ENCODE measurements at places on chromosomes 2 and 18.

DNA sequence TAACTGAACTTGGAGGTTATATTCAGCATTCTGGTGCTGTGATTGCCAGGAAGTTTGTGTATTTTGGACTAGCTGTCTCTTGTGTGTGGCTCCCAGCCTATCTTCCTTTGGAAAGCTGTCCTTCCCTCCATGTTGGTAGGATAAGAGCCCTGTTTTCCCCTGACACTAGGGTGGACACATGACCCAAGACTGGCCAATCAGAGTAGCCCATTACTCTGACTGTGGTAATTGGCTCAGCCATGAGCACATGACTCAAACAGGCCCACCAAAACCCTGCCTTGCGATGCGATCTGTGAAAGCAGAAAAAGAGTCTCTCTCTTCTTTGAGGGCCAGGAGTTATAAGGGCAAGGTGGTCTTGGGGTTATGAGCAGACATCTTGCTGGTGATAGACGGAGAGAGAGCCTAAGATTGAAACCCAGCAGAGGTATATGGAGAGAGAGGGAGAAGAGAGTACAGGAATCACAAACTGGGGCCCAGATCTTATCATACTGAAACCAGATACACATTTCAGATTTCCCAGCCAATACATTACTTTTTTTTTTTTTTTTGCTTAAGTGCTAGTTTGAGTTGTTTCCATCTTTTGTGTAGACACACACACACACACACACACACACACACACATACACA lies 45.3 kb upstream of the SERPINE2 start:
- DNase-seq: peak; percentile 44

GRCh38 chr2:152694161-152694661 lies 23.1 kb downstream of the PRPF40A start:
- DNase-seq: no peak

DNA sequence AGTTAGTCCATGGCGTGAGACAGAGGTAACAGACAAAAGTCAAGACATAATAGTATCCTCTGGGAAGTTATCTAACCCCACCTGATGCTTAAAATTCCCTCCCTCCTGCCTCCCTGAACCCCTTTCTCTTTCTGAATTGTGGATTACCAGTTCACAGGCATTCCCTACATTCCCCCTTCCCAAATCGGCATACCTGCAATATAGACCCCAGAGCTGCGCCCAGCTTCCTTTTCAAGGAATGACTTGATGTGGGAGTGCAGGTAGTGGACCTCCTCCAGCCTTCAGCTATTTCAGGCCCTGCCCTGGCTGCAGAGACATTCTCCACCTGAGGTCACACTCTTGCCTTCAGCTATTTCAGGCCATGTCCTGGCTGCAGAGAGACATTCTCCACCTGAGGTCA lies 111.1 kb upstream of the KLF7 start:
- no peak for DNase-seq

DNA sequence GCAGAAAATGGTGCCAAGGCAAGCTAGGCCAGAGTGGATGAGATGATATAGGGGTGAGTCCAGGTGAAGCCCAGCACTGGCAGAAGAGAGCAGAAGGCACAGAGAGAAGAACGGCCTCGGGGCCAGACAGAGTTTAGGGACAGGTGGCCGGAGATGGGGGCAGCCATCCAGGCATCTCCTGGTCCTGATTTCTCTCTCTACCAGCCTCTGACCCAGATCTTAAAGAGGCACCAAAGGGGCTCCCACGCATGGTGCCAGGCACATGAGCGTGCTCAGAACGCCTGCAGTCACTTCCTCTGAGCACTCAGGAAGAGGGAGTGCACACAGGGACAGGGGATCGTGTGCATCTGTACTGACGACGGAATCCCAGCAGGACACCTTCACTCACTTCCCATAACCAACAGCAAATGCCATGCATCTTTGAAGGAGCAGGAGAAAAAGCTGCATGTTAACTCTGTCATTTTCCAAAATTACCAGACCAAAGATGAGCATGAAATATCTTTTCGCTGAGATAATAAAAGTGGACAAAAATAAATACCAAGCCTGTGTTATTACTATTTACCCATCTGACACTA lies 427.8 kb upstream of the MYT1L start:
- no peak for DNase-seq

GRCh38 chr2:173855661-173856060 lies 109.5 kb downstream of the SP3 start:
- DNase-seq: no peak

DNA sequence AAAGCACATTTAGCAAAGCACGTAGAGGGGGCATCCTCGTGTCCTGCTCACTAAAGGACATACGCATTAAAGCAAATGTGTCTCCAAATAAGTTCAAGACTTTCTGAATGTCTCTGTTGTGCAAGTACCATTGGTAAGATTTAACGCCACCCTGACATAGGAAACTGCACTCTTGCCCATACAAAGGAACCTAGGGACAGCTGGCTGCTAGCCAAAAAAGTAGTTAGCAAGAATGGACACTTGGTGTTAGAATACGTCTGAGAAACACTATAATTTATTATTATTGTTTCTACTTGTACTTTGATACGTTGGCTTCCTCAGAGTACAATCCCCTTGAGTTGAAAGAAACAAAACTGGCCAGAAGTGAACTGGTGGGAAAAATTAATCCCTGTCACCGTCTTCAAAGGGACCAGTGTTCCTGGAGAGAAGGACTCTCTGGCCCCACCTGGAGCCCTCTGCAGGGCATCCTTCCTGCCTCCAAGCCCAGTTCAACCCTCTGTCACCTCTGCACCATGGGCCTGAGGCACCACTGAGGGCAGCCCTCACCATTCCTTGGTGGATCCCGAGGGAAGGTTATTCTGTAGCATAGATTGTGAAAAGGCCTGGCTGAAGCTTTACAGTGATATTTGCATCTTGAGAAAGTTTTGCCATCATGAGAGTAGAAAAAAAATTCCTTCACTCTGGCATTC lies 51.4 kb upstream of the APCDD1 start:
- DNase-seq: no peak

DNA sequence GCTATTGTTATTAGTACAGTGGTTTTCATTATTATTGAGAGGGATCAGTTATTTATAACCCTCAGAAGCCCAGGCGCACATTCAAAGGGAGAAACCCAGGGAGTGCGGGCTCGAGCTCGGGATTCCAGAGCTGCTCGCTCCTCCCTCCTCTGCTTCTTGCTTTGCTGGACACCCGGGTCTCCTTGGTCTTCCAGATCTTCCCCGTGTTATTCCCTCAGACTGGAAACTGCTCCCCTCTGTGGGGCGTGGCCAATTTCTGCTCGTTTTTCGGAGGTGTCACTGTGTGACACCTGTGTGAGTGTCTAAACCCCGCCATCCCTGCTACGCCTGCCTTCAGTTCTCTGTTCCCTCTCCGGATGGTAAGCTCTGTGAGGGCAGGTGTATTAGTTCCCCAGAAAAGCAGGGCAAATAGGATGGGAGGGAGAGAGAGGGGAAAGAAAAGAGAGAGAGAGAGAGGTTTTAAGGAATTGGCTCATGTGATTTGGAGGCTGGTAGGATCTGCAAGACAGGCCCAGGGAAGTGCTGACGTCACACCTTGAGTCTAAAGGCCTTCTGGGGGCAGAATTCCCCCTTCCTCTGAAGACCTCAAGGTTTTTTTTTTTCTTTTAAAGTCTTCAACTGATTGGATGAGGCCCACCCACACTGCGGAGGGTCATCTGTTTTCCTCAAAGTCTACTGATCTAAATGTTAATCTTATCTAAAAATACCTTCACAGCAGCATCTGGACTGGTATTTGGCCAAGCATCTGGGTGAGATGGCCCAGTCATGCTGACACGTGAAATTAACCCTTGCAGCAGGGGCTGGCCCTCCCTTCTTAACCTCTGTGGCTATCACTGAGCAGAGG lies 457.3 kb upstream of the ID2 start:
- no peak for DNase-seq

DNA sequence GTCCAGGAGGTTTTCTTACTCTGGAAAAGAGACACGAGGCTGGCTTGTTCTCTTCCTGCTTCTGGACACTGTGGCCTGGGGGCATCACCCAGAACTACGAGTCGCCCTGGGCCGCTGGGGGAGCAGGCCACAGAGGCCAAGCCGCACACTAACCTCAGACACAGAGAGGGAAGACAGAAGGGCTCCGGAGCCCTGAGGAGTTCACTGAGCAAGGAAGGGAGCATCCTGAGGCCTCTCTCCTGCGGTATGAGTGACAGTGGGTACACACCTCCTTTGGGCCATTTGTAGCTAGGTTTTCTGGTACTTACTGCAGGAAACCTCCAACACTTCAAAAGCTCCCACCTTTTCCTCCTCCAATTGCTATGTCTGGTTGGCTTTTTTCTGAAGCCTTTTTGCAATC lies 494.1 kb downstream of the DLGAP1 start:
- no peak for DNase-seq

GRCh38 chr2:110864731-110865130 lies 132.4 kb downstream of the ACOXL start:
- DNase-seq: no peak

GRCh38 chr2:208366215-208367127 lies 40.1 kb upstream of the PTH2R start:
- no peak for DNase-seq

DNA sequence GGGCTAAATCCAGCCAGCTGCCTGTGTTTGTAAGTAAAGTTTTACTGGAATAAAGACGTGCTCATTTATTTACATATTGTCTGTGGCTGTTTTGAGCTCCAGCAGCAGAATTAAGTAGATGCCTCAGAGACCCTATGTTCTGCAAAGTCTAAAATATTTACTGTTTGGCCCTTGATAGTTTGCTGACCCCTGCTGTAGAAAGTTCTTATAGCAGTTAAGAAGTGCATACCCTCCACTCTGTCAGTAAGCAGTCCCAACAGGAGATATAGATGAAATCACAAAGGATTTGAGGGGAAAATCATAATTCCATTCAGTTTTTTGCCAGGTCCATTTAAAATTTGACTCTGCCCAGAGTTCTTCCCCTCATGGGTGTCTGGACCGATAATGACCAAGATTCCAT lies 50.1 kb upstream of the ITM2C start:
- no peak for DNase-seq

GRCh38 chr2:68901199-68901514 lies 30.0 kb upstream of the BMP10 start:
- DNase-seq: no peak

DNA sequence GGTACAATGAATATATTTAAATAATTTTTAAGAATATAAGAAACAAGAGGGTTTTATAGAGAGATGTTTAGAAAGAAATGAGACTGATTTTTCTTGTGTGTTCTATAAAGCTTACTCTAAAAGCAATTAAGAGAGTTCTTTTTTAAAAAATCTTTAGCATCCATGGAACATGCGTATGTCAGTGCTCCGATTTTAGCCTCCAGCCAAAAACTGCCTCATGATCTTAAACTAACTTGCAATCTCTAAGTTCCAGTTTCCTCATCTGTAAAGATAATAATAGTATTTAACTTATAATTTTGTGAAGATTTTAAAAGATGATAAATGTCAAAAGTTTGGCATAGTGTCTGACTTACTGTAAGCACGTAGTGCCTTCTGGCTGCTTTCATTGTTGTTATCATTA lies 448.7 kb downstream of the EPHA4 start:
- DNase-seq: no peak

DNA sequence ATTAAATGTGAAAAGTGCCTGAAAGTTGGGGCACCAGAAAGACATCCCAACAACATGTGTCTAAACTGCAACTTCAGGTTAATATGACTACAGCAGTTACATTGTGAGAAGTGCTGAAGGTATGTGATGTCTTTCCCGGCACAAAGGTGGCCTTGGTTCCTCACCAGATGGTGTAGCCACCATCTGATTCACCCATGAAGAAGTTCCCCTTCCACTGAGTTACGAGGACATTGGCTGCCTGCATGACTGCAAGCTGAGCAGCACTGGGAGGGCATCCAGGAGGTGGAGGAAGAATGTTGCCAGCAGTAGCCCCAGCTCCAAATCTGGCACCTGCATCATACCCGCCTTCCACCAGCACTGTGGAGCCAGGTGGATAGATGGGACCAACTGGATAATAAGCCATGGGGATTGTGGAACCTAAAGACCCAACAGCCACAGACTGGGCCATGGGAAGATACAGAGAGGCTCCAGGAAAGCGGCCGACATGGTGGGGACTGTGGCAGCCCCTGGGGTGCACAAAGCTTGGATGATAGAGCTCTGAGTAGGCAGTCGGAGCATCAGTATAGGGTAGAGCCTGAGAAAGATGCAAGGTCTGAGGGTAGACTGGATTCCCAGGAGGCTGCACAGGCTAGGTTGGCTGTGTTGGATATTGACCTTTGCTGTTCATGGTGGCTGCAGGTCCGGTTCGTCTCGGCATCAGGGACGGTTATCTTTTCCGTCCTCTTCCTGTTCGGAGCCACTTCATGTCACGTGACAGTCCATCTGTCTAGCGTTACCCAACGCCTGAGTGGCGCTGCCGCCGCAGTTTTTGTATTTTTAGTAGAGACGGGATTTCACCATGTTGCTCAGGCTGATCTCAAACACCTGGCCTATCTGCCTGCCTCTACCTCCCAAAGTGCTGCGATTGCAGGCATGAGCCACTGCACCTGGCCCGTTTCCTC lies 36.9 kb downstream of the SUMO1 start:
- DNase-seq: no peak

DNA sequence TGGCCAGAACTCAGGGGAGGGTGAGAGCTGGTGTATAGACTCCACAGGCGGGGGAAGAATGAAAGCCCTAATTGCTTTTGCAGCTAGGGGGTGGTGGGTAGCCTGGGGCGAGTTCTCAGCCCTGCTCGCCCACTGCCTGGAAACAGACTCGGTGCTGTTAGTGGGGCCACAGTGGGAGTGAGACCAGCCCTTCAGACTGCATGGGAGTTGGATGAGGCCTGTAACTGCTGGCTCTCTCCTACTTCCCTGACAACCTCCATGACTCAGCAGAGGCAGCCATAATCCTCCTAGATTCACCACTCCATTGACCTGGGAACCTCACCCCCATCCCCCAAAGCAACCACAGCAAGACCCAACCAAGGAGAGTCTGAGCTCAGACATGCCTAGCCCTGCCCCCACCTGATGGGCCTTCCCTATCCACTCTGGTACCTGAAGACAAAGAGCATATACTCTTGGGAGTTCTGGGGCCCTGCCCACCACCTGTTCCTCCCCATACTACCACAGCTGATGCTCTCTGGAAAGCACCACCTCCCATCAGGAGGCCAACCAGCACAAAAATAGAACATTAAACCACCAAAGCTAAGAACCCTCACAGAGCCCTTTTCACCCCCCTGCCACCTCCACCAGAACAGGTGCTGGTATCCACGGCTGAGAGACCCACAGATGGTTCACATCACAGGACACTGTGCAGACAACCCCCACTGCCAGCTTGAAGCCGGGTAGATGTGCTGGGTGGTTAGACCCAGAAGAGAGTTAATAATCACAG lies 226.3 kb downstream of the EIPR1 start:
- DNase-seq: no peak

GRCh38 chr2:46157966-46158310 lies 139.3 kb upstream of the EPAS1 start:
- no peak for DNase-seq

GRCh38 chr18:42018831-42019230 lies 63.8 kb downstream of the PIK3C3 start:
- DNase-seq: no peak

- DNase-seq: no peak
Measured at GRCh38 chr2:8367833-8368232, 314.0 kb upstream of the ID2 start.
